Activated CD8-positive, alpha-beta memory T cell treated with anti-CD3 and anti-CD28 coated beads for 1 hour (primary cell): ENCODE measurements at places on chromosomes 3 and 15.

DNA sequence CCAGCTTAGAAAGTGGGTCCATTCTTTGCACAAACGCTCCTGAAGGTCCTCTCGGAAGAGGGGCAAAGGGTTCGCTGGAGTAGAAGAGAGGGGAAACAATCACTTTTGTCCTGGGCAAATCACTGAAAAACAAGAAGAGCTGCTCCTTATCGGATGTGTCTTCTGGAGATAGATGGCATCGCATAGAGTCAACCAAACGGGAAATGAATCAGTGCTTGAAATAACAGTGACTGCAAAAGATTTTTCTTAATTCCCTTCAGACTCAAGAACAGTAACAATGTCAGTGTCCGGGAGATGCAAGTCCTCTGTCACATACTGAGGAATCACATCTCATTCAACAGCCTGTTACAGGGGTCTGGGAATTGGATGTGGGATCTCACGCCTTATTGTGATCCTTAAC lies 78.8 kb upstream of the PCSK6 start:
- no peak for DNase-seq

GRCh38 chr3:152071924-152072323 lies 196.8 kb upstream of the MBNL1 start:
- DNase-seq = no peak

DNA sequence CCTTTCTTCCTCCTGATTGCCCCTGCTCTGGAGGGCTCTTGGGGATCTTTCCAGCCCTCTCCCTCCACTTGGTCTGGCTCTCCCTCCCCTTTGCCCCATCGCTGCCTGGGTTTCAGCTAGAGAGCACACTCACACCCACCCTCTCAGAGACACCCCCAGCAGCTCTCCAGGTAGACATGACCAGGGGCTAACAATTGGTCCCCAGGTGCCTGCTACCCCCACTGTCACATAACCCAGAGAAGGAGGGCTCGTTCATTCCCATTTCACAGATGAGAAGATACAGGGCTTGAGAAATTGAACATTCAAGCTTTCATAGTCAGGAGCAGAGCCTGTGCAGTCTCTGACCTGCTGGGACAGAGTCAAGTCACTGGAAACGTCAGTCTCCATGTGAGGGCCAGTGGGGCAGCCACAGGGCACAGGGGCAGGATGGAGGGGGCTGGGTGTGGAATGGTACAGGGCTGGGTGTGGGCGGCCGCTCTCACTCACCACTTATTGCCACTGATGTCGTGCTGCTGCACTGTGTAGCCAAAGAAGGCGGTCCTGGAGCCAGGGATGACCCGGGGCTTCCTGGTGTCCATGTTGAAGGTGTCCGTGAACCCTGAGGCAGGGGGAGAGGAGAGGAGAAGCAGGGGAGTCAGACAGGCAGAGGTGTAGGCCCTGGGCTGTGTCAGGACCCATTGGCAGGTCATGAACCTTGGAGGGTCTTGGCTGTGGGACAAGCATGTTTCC lies 29.4 kb downstream of the ITGA11 start:
- DNase-seq = no peak

DNA sequence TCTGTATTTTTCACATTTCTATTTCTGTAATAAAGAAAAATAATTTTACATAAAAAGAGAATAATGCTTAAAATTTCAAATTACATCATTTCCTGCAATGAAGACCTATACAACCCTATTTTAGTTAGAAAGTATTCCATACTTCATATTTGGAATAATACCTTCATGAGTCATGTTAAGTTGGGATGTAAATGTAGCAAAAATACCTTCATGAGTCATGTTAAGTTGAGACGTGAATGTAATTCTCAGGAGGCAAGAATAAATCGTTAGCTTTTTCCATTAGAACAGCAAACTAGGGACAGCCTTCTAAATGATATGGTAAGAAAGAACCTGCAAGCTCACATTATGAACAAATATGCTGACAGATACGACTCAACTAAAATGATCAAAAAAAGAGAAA lies 91.9 kb downstream of the NAALADL2 start:
- DNase-seq = no peak

- DNase-seq = no peak
Measured at GRCh38 chr3:195790901-195791300, 20.8 kb downstream of the MUC4 start.

GRCh38 chr15:84633311-84634227 lies 20.5 kb downstream of the WDR73 start:
- peak; percentile 43 for DNase-seq

- no peak for DNase-seq
Measured at GRCh38 chr3:55169608-55170072, 241.8 kb upstream of the LRTM1 start.

DNA sequence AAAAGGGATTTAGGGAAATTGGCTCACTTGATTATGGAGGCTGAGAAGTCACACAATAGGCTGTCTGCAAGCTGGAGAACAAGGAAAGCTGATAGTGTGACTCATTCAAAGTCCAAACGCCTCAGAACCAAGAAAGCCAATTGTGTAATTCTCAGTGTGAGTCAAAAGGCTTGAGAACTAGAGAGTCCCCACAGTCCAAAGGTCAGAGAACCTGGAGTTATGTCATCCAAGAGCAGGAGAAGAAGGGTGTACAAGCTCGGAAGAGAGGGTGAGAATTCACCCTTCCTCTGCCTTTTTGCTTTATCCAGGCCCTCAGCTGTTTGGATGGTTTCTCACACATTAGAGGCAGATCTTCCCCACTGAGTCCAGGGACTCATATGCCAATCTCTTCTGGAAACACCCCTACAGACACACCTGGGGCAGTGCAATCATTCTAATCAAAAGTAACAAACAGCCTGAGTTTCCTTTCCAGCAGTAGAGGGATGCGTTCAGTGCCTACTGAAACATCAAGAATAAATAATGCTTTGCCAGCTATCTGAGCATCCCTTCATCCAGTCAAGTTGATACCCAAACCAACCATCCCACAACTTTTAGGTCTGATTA lies 271.5 kb downstream of the SATB1 start:
- DNase-seq = no peak

DNA sequence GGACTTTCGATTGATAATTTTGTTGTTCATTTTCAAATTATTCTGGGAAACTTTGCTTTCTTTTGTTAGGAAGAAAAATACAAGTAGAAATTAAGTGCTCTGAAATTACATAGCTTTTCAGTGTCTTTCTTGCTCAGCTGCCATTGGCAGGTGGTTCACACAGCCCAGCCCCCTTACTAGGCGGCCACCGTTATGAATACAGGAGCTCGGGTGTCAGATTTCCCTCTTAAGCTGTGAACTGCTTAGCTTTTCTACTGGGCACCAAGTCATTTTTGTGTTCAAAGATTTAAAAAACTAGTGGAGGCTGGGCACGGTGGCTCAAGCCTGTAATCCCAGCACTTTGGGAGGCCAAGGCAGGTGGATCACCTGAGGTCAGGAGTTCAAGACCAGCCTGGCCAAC lies 55.2 kb downstream of the HMG20A start:
- no peak for DNase-seq

- DNase-seq = no peak
Measured at GRCh38 chr15:73803806-73804205, 50.7 kb upstream of the INSYN1 start.

DNA sequence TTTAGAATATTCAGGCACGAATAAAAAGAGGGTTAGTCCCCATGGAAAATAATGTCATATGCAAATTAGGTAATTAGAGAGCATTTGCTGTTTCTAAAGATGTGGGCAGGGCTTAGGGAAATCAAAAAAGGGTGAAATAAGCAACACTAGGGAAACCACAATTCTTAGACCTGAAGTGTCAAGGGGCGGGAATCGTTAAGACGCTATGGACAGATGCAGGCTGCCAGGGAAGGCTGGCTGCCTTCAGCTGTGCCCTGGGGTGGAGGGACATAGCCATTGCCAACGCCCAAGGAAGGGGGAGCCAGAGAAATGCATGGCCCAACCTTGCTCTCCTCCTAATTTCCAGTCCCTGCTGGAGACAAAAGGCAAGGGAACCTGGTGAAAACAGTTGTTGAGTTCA lies 141.7 kb upstream of the PROK2 start:
- no peak for DNase-seq

DNA sequence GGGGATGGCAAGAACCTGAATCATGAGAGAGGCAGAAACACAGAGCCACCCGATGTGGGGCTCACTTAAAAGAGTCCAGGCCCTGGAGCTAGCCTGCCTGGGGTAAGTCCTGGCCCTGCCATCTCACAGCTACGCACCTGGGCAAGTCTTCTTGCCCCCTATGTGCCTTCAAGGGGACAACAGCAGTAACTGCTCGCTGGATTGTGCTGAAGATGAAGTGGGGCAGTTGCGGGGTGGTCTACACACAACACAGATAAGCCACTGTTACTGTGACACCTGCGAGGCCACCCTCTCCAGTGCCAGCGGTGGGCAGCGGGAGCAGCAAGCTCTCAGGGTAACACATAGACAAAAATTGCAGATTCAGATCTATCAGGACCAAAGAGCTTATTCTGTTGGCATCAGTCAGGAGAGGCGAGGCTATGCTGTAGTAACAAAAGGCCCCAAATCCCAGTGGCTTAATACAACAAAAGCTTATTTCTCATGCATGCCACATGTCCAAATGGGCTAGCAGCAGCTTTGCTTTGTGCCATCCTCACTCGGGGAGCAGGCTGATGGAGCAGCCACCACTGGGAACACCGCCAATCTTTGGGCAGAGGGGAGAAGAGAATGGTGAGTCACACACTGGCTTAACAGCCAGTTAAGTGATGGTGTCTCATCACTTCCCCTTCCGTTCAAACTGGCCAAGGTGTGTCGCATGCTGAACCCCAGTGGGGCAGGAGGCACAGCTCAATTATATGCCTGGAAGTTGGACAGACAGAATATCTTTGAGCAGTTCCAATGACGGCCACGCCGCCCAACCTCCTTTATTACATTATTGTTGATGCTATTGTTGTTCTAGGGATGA lies 78.3 kb downstream of the WNT7A start:
- no peak for DNase-seq

DNA sequence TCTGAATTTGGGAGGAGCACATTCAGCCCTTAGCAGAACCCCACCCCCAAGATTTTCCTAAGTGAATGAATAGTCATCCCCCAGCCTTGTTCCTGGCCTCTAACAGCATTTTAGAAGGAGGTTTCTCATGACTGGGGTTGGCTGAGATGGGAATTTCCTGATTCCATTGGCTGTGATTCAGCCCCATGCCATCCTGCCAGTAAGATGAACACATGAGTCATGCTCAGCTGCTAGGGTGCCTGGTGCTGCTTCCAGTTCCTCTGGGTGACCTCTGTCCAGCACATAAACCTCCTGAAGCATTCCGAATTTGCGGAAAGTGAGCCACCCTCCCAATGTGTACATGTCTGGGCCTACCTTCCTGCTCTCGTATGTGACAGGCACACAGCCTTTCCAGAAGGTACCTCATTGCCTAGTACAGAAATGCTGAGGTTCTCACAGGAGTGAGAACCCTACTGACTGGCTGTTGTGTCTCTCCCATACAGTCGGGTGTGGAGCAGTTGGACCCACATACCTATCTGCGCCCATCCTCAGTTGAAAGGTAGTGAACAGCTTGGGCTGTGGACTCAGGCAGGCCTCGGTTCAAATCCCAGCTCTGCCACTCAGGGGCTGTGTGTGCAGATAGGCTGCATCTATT lies 91.7 kb downstream of the APBA2 start:
- no peak for DNase-seq

- no peak for DNase-seq
Measured at GRCh38 chr15:94414916-94415315, 183.6 kb downstream of the MCTP2 start.

DNA sequence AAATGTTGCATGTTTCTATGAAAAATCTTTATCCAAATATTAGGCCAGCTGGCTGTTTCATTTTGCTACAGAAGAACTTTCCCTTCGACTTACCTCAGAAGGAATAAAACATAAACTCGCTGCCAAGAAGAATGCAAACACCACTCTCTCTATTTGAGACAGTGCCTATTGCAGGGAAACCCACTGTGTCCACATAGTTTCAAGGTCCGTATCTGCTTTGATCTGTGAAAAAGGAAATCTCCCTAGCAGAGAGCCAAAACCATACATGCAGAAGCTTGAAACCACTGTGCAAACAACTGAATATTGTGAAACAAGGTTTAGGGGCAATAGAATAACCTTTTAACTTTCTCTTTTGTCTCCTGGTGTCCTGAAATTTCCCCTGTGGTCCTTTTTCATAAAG lies 35.0 kb upstream of the CAPN7 start:
- no peak for DNase-seq

DNA sequence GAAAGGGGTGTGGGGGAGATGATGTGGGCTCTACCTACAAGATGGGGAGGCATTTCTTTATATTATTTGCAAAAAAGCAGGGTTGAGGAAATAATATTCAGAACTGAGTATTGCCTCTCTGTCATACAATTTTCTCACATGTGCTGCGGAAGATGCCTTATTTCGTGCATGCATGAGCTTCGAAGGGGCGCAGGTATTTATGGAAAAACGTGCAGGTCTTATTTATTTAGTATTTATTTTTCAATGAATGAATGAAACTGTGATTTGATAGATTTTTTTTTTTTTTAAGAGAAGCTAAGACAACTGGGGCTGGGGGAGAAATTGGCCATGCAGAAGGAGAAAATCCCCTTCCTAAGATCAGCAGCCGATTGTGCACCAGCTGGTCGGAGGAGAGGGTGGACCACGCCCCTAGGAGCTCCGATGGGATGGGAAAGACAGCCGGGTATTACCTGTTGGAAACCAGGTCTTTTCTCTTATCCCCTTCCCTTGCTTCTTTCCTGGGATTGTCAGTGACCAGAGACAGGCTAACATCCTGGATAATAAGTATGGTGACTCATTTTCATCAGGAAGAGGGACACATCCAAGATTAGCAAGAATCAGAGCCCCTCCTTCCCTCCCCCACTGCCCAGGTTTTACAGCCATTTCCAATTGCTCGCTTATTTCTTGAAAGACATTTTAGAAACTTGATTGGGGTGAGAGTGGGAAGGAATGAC lies 875 bp downstream of the GAP43 start:
- DNase-seq = no peak

DNA sequence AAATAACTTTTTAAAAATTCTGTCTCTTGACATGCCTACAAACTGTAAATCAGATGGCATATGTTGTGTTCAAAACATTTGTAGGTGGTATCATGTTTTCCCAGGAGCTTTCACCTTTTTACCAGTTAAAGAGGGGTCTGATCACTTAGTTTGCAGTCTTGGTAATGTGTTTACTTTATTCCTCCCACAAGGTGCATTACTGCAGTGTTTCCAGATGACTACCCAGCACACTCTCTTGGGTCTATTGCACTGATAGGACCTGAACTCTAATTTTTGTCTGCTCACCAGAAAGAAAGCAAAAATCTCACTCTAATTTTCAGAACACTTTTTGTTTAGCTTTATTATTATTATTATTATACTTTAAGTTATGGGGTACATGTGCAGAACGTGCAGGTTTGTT lies 734.1 kb downstream of the GBE1 start:
- DNase-seq = no peak

DNA sequence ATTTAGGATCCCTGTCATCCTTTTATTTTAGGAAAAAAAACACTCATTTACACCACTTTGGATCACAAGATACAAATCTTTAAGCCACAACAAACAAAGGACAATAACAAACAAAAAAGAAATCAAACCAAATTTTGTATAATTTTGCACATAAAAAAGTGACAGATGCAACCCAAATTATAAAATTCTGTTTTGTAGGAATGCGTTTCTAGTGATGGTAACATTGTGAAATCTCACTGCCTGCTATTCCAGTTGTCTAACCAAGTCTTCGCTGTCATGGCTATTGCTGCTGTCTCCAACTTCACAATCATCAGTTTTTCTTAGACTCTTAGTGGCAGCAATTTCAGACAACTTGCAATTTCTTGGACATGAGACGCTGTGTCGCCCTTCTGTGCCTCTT lies 58.3 kb upstream of the ARL6 start:
- no peak for DNase-seq
